ENCODE measurements at places on chromosomes 5 and 9.

GRCh38 chr5:82019342-82020138 is 47.7 kb downstream of the ATG10 start:
- DNase-seq, result no peak

GRCh38 chr9:111630182-111630963 is 761 bp upstream of the DNAJC25 start:
- no peak for DNase-seq

DNA sequence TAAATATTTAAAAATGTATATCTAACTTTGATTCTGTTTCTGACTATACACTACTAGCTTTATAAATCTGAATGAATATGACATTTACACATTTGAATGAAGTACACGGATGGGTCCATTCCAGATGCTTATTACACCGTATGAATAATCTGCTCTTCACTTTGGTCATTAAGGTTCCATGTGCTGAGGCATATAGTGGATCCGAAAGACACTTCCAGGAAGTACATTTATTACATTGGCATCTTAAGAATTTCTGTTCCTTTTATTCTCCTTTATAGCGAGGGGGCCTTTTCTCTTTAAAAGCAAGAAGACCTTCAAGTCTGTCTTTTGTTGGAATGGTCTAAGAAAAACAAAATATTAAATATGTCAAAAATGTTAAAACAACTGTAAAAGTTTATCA is 147.6 kb downstream of the AUH start:
- DNase-seq, result no peak

DNA sequence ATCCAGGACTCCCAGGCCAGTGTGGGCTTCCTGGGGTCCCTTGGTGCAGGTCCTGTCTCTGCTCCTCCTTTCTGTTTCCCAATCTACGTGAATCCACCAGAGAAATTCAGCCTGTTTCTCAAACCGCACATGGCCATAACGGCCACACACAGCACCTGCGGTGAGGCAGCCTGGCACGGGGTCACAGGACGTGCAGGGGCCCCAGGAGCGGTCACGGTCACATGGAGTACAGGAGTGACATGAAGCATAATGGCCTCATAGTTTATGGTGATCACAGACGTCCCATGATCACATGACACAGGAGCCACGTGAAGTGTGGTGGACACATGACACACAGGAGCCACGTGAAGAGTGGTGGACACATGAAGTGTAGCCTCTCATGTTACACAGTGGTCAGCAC is 248.5 kb upstream of the IRX4 start:
- no peak for DNase-seq

GRCh38 chr5:173094012-173094661 is 38.0 kb downstream of the CREBRF start:
- peak; percentile 86 for DNase-seq

GRCh38 chr9:85027870-85028269 is 358.3 kb downstream of the NTRK2 start:
- no peak for DNase-seq

DNA sequence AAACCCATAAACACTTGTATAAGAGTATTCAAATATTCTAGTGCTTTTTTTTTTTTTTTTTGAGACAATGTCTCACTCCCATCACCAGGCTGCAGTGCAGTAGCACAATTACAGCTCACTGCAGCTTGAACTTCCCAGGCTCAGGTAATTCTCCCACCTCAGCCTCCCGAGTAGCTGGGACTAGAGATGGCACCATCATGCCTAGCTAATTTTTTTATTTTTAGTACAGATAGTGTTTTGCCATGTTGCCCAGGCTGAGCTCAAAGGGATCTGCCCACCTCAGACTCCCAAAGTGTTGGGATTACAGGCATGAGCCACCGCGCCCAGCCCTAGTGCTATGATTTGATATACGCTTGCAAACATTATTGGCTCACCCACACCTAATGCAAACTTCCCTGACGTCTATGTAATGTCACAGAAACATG is 11.8 kb downstream of the IL6ST start:
- DNase-seq, result no peak

DNA sequence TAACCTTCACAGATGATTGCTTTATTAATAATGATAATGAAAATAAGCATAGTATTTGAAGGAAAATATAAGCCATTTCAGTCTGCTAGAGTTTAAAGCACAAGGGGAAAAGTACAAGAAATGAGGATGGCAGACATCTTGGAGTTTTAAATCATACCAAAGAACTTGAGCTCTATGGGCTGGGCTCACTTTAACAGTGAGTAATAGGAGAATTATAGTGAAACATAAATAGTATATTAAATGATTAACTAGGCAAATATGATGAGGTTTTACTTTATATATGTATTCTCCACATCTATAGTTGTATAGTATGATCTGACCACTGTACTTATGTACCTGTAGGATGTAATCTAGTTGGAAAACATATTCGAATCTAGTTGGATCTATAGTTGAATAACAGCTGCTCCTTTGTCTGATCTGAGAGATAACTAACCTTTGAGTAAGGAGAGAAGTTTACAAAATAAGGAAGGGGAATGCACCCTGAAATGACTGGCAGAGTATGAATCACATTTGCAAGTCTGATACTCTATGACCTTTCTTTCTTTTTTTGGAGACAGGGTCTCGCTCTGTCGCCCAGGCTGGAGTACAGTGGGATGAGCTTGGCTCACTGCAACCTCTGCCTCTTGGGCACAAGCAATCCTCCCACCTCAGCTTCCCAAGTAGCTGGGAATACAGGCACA is 17.6 kb downstream of the MEGF9 start:
- DNase-seq, result no peak

DNA sequence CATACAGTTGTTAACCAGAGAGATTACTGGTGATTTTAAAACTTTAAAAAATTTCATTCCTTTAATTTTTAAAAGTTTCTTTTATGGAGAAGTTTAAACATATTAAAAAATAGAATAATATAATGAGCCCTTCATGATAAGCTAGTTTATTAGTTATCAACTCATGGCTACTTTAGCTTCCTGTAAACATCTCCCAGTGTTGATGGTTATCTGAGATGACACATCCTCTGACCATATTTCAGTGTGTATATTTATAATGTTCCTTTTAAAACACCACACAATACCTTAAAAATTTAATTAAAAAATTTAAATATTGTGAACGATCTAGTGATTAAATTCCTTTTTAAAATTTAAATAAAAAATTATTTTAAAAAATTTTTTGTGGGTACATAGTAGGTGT is 74.1 kb downstream of the IPO11 start:
- DNase-seq, result no peak

GRCh38 chr5:2909035-2909434 is 157.6 kb upstream of the IRX2 start:
- DNase-seq, result no peak

- DNase-seq, result no peak
Observed at GRCh38 chr5:138649316-138649720, 74.1 kb upstream of the HSPA9 start.

- DNase-seq, result no peak
Observed at GRCh38 chr9:32550150-32550561, 2.0 kb upstream of the SMIM27 start.

- no peak for DNase-seq
Observed at GRCh38 chr9:23830929-23831730, 5.1 kb upstream of the ELAVL2 start.
